Left renal pelvis (tissue), 4 donors: ENCODE measurements at places on chromosomes 11 and 22.

GRCh38 chr11:60841797-60842667 is at the start of gene CCDC86:
TSS of gene CCDC86 (plus strand) at chr11:60842113. CDS start at chr11:60842125, 12 bp downstream.
- peak; percentile 90 for DNase-seq

DNA sequence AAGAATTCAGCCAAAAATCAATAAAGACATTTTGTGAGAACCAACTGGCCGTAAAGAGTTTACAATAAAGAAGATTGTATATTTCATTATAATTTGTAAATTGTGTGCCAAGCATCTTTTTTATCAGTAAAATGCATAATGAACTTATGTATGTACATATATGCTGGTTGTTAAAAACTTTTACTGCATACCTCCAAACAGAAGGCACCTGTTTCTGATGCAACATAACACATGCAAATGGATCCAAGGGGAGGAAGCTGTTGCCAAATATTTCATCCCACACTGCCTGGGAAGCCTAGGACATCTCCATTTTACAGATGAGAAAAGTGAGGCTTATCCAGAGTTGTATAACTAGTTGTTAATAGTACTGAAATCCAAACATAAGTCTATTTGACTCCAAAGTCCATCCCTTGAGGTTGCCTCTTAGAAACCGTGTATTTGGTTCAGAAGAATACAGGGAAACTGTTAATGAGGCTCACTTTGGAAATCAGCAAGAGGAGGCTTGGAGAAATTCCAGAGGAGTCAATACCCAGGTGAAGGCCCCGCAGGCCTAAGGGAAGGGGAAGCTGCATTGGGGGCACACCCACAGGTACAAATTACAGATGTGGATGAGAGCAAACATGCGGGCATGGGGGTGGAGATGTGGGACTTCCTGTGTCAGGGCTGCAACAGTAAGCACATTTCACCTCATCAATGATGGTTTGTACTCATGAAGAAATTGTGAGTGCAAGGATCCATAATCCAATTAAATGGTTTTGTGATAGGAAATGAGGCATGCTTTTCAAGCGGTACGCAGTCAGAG is 51.1 kb downstream of the RCN1 start:
- no peak for DNase-seq

DNA sequence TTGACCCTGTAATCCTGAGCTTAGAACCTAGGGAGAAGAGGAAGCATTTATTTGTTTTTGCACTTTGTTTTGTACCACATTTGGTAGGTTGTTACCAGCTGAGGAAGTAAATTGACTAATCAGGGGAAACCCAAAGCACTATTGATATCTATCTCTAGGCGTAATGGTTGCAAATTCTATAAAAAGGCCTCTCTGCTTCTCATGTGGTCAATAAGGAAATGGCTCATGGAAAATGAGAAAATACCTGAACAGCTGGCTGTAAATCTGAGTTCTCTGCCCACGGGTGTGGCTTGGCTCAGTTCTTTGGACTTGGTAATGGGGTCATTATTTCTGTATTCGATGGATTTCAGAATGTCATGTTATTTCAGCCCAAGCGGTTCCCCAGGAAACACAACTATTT is 42.4 kb downstream of the BARX2 start:
- DNase-seq = no peak

- DNase-seq = no peak
Measured at GRCh38 chr11:11978792-11979487, 29.5 kb downstream of the DKK3 start.

DNA sequence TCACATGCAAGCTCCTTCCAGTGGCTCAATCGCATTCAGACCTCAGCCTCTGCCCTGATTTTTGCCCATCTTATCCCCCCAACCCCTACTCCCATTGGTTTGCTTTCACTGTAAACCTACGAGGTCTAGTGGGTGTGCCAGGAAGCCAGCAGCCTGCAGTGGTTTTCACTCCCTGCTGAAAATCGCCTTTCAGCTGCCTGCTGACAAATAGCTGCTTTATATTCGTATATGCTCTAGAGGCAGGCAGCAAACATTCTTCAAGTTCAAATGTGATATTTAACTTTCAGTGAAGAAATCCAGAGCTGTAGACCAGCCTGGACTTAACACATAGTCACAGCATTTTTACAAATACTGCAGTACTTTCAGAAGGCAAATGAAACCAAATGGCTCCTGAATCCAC is 92.8 kb upstream of the APOA1 start:
- DNase-seq = no peak

- no peak for DNase-seq
Measured at GRCh38 chr11:665704-666281, 28.7 kb downstream of the DRD4 start.

DNA sequence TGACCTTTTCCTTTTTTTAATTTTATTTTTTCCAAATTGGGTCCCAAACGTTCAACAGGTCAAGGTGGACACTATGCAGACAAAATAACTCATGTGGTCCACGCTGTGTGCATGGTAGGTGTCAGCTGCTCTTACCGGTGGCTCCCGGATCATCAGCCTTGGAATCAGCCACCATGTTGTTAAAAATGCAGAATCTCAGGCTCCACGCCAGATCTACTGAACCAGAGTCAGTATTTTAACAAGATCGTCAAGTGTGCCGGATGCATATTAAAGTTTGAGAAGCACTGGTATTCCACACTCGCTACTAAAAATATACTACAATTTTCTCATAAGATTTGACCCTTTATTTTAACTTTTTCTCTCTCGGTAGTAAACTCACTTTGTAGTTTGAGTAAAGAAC is 553 bp upstream of the LDLRAD3 start:
- no peak for DNase-seq

DNA sequence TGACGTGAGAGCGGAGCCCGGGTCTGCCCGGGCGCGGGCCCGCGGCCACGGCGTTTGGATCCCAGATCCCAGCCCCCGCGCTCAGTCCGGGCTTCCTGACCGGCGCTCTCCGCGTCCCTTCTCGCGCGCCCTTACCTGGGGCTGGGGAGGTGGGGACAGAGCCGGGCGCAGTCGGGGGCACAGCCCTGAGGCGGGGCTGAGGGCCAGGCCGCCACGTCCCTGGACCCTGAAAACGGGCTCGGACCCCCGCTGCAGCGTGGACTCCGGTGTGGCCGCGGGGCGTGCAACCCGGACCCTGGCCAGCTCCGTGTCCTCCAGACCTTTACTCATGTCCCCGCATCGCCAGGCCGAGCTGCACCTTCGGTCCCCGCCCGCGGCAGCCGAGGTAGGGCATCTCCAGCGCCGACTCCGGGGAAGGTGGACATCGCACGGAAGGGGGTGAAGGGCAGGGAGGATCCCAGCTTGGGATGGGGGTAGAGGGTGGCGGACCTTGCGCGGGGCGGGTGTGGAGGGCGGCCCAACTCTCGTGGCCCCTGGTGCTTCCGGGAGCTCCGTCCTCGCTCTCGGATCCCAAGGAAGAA is 9.9 kb upstream of the AIFM3 start:
- no peak for DNase-seq

GRCh38 chr11:37712251-37712650 is 1114.2 kb upstream of the RAG2 start:
- no peak for DNase-seq

- no peak for DNase-seq
Measured at GRCh38 chr22:47287516-47287915, 525.1 kb downstream of the TBC1D22A start.

DNA sequence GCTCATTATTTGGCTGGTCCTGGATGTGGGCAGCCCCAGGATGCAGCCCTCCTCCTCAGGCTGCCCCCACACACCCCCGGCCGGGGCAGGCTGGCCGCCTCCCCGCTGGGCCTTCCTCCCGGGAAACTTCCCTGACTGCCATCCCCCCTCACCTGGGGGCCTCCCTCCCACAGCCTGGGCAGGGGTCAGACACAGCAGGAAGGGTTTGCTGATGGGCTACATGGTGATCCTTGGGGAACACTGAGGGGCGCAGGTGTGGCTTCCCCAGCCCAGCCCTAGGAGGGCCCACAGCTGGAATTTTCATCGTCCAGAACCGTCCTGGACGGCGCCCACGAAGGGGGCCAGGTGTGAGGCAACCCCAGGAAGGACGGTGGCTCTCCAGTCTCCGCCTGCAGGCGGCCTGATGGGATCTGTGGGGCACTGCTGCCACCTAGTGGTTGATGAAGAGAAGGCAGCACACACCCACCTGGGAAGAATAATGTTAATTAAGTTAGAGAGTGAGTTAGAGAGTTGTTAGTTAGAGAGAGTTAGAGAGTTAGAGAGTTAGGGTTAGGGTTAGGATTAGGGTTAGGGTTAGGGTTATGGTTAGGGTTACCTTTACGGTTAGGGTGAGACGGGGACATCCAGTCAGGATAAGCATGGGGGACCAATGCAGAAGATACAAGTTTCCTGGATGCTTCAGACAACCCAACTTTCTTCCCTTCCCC is 75.9 kb upstream of the PRR5 start:
- DNase-seq = no peak

GRCh38 chr22:25348391-25348790 is 129.0 kb downstream of the CRYBB2 start:
- DNase-seq = no peak

DNA sequence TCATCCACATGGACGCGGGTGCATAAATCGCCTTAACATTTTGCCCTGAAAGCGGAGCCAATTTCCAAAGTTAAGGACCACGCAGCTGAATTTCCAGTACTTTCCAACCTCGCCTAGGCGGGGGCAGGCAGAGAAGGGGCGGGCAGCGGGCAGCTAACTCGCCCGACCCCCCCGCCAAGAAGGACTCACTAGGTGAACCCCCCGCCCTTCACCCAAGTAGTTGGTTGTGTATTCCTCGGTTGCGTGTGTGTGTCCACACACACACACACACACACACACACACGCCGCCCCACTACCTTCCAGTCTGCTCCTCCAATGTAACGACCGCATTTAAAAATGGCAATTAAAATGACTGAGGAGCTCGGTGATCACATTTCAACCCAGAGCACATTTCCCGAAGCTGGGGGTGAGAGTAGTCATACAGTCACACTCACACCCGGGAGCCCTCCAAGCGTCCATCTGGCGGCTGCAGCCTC is 1.4 kb downstream of the TENM4 start:
- peak; percentile 24 for DNase-seq

DNA sequence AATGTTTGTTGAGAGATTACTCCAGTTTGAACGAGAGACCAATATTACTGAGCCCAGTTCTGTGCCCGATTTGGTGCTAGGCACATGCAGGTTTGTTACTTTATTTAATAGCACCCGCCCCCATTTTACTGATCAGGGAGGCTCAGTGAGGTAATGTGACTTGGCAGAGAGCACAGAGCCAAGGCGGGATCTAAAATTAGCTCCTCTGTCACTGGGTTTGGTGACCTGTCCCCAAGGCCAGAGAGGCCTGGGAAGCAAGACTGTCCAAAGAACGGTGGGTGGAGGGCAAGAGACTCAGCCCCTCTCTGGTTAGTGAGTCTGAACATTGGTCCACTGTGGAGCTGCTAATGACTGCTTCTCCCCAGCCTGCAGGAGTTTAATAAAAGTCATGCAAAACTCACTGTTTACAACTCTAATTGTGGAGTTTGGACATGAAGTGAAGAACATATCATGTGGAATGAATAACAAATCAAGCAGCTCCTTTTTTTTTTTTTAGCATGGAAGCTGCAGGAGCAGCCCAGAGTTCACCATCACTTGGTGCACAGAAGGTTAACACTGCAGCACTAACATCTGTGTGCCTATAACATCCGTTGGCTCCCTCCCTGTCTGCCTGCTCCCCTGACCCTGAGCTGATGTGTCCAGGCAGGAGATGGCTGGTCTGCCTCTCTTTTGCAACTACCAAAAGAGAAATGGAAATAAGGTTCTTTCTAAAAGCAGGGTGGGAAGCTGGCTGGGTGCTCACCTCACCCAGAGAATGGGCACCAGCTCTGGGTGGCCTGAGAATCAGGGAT is 39.0 kb downstream of the CSNK2A3 start:
- DNase-seq = no peak

DNA sequence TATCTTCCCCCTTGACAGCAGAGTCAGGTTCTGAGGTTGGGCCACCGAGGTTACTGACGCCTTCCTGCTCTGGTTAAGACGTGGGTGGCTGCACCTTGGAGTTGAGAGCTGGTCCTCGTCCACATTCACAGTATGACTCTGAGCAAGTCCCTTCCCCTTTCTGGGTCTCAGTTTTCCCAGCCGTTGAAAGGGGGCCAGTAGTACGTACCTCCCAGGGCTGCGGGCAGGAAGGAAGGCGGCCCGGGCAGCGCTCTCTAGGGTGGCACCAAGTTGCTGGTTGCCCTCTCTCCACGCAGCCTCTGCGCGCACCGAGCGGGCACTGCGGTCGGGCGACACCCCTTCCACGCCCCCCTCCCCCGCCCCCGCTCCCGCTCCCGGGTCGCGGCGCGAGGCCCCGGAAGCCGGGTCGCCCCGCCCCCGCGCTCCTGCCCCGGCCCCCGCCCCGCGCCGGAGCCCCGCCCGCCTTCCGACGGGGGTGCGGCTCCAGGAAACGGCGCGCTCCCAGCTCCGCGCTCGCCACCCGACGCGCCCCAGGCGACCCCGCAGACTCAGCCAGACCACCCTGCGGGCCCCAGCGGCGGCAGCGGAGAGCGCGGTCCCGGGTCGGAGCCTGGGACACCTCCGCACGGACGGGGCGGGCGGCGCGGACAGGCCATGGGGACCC is at the start of gene EHBP1L1:
Gene EHBP1L1, plus strand, starts transcription at position 486 of the 664 bp plus-strand sequence. CDS start 250 bp downstream, outside the sequence.
- no peak for DNase-seq

DNA sequence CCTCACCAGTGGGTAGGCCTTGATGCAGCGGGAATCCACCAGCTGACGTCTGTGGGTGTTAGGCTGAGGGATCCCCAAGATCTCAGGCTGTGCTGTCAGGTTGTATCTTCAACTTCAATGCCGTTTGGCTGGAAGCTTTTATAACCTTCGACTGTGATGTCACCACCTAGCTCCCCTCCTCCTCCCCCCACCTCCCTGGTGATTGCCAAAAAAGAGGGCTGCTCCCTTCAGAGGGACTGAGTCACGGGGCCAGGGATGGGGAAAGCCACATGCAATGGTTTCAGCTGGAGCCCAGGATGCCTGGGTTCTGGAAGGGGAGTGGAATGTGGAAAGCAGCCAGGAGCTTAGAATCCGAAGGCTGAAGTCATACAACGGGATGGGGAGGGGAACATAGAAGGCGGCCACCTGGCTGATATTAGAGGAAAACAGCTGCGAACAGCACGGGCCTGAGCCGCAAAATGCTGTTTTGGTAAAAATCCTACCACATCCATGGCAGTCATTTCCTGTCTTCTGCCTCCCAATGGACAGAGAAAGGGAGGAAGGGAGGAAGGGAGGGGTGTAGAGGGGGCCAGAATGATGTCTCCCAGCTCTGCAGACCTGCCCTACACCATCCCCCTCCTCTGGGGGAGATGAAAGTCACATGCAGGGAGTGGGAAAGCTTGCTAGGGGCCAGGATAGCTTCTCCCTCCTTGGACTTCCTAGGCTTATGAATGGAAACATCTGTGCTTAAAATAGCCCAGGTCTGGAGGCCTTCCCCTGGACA is at the start of gene LRRN4CL:
Gene LRRN4CL, minus strand, starts transcription at position 110 of the 763 bp plus-strand sequence. CDS start 1,022 bp downstream, outside the sequence.
- DNase-seq = no peak
